ENCODE measurements at places on chromosomes 16 and 17.

GRCh38 chr16:84774810-84775209 is 45.0 kb upstream of the CRISPLD2 start:
- no peak for DNase-seq

DNA sequence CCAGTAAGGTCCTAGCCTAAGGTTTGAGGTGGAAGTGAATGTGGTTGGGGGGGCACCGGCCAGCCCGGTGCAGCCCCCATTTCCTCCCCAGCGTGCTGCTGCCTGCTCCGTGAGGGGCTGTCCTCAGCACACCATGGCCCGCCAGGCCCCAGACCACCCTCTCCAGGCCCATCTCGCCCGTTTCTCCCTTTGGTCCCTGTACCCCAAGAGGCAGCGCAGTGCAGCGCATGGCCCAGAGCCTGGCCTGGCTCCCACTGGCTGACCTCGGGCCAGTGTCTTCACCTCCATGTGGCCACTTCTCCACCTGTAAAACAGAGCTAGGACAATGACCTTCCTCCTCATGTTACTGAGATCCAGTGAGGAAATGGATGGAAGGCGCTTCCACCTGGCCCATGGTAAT is 170.0 kb upstream of the GSE1 start:
- no peak for DNase-seq

DNA sequence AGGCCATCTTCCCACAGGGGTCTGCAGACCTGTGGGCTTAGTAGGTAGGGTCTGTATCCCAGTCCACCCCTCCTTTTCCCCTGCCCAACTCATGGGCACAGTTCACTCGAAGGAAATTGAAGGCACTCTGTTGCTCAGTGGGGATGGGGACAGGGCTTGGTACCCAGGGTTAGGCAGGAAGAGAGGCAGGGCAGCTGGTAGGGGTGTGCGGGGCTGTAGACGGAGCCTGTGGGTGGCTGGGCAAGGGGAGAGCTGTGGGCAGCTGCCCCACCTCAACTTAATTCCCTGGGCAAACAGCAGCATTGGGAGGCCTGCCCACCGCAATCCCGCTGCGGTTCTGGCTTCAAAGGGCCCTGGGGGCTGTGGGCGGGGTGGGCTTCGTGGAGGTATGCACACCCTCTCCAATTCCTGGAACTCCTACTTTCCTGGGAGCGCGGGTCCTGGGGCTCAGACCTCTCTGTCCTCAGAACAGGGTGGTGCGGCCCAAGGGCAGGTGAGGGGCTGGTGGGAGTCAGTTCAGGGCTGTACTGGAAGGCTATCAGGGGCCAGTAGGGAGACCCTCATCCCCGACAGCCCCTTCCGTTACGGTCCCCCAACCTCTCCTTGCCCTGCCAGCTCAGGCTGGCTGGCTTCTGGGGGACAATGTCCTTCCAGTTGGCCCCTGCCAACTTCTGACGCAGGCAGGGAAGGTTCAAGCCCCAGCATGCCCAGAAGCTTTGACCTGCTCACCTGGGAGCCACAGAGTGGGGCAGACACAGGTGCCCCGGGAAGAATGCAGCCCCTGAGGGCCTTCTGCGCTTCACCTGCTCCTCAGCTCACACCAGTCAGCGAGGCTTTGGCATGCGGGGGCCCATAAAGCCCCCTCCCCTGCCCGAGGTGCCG is 9.1 kb downstream of the FOXJ1 start:
- DNase-seq: no peak

DNA sequence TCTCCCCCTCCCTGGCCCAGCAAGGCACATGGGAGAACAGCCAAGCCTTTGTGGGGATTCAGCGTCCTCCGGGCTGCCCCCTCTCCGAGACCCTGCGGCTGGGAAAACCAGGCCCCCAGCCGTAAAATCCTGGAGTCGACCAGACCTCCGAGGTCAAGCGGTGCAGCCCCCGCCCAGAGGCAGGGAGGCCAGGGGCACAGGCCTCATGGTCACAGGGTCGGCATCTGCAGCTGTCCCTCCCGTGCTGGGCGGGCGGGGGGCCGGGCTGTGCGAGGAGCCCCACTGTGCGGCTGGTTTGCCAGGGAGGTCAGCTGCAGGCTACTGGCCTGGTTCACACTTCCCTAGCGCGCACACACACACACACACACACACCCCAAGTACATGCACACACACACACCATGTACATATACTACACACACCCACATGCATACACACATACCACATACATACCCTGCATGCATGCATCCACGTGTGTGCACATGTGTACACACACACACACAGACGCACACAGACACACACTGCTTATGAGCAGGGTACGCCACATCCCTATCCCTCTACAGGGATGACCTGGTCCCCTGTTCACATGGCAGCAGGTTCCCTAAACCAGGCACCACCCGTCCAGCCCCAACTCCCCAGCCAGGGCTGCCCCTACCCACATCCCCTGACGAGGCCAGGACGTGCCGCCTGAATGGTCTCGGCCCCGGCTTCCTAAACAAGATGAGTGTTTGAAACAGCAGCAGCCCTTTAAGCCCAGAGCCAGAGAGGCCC is 108.9 kb upstream of the CIBAR2 start:
- DNase-seq: no peak

- DNase-seq: no peak
Observed at GRCh38 chr16:4051591-4051990, 64.7 kb downstream of the ADCY9 start.

DNA sequence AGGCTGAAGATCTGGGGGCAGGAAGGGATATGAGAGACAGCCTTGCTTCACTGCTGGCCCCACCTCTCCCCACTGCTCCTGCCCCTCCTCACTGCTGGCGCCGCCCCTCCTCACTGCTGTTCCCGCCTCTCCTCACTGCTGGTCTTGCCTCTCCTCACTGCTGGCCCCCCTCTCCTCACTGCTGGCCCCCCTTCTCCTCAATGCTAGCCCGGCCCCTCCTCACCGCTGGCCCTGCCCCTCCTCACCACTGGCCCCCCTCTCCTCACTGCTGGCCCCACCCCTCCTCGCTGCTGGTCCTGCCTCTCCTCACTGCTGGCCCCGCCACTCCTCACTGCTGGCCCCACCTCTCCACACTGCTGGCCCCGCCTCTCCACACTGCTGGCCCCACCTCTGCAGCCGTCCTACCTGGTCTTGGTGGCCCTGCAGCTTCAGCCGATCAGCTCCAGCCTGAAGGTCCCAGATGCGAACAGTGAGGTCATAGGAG is 9.5 kb upstream of the PAM16 start:
- no peak for DNase-seq

DNA sequence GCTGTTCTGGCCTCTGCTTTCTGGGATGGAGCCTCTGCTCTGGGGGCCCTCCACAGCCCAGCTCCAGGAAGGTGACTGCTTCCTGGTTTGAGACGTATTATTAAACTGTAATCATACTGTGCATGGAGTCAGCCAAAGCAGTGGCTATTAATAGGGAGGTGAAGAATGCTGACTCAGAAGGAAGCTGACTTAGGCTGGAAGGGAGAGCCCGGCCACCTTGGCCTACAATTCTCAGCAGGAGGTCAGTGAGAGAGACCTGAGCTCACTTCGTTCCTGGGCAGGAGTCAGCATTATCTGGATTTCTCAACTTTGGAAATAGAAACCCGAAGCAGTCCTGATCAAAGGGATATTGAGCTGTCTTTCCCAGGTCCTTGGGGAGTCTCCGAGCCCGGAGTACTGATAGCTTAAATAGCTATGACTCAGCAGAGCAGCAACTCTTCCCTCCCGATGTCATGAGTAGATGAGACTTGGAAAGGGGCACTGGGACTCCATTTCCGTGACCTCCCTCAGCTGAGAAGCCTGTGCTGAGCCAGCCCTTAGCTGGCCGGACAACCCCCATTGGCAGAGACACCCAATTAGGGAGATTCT is 91.8 kb downstream of the YPEL2 start:
- DNase-seq: no peak

DNA sequence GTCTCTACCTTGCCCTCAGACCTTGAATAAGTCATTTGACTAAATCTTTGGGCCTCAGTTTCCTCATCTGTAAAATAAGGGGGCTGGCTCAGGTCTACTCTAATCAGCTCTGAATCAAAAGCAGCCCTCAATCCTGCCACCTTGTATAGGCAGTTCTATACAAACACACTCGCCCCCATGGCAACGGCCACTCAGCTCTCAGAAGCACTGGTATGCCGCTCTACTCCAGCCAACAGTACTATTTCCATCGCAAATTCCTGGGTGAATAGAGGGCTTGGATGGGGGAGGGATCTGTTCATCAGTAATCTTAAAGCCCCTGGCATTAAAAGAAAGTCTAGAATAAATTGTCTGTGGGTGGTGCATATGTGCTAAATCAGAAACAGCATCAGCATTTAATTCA is 21.2 kb upstream of the TAOK1 start:
- no peak for DNase-seq

DNA sequence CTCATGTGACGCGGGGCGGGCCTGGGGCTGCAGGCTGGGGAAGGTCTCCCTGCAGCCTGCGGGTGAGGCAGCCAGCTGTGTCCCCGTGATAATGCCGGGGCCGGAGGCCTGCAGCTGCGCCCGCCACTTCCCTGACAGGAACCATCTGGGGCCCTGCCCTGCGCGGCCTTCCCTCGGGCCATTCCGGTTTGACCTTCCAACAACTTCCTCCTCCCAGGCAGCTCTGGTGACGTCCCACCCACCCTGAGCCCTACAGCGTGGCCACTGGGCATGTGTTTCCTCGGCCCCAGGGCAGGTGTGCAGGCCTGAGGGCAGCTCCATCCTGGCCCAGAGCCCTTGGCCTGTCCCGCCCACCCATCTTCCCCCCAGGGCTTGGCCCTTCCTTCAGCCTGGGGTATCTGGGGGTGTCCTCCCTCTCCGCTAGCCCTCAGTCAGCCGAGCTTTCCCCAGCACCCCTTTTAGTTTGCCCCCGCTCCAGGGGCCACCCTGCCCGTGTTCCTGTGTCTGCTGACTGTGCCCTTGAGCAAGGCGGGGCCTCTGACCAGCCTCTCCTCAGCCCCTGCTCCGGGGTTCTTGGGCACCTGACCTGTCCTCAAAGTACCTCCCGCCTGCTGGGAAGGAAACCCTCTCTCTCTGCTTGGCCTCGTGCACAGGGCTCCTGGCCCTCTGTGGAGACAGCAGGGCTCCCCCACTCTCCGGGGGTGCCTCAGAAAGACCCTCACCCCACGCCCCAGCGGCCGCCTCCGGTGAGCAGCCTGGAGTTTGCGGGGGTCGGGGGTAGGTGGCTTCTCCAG is at the start of gene CBFA2T3:
Gene CBFA2T3 (minus strand): TSS at position 190 of the 794 bp plus-strand sequence. CDS start 400 bp downstream, outside the sequence.
- DNase-seq: no peak

GRCh38 chr17:1746975-1747543 is 4.4 kb downstream of the SERPINF2 start:
- no peak for DNase-seq

GRCh38 chr16:27181019-27181790 is 22.1 kb upstream of the KDM8 start:
- no peak for DNase-seq

- no peak for DNase-seq
Observed at GRCh38 chr16:1298406-1298805, 11.0 kb upstream of the UBE2I start.

DNA sequence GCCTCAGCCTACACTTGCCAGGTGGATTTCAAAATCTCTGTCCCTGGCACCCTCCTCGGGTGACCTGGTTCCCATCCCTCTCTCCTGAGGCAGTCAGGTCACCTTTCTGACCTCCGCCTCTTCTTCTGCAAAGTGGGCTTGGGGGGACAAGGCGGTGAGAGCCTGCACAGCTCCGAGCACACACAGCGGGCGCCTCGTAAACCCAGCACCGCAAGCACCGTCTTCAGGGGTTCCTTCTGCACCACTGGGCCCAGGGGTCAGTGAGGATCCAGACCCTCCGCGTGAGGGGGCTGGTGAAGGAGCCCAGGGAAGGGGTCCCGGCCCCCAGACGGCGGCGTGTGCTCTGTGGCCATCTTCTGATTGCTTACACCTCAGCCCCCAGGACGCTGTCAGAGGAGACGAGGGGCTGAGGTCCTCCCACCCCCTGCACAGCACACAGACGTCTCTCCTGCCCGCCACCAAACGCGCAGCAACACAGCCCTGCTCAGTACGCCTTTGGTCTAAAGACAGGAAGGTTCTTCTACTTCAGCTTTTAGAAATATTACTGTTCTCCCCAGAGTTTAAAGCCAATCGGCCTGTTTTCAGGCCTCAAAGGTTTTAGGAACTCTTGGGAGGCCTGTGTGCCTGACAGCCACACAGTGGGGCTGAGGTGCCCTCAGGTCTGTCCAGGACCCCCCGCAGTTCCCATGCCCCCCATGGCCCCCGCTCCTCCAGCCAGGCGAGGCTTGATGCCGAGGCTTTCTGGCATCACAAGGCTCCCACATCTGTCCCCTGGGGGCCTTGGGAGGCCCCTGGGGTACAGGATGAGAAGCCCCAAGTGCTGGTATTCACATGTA is 2.7 kb downstream of the CBFA2T3 start:
- DNase-seq: no peak

DNA sequence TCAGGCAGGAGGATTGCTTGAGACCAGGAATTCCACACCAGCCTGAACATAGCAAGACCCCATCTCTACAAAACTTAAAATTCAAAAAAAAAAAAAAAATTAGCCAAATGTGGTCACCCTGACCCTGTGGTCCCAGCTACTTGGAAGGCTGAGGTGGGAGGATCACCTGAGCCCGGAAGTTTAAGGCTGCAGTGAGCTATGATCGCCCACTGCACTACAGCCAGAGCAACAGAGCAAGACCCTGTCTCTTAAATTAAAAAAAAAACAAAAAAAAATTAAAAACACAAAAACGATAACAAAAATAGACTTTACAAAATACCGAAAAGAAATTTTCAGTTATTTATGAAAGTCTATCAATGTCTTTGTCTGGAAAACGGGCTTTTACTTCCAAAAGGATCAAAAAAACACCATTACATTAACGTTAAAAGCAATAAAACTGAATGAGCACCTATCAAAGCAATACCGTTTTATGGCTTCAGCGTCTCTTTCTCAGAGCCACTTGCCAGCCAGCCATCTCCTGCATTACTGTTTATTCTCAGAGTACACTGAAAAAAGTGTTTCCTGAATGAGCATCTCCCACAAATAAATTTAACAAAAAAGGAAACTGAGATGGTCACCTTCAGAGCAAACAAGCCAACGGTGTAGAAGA is 6.1 kb downstream of the USP7 start:
- DNase-seq: no peak

DNA sequence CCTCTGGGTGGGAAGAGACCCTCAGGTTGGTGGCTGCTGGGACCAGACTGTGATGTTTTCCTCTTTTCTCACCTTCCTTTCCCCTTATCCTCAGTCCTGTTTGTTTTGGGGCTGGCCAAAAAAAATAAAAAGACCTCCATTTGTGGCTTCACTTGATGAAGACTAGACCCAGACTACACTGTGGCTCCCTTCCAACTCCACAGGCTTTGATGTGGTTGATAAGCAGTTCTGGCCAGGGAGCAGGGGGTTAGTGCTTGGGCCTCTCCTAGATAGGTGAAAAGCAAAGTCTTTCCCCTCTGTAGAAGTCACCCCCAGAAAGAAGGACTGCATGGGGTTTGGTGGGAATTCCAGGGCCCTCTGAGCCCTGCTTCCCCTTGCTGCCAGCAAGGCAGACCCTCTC is 11.2 kb upstream of the ADAM11 start:
- no peak for DNase-seq

DNA sequence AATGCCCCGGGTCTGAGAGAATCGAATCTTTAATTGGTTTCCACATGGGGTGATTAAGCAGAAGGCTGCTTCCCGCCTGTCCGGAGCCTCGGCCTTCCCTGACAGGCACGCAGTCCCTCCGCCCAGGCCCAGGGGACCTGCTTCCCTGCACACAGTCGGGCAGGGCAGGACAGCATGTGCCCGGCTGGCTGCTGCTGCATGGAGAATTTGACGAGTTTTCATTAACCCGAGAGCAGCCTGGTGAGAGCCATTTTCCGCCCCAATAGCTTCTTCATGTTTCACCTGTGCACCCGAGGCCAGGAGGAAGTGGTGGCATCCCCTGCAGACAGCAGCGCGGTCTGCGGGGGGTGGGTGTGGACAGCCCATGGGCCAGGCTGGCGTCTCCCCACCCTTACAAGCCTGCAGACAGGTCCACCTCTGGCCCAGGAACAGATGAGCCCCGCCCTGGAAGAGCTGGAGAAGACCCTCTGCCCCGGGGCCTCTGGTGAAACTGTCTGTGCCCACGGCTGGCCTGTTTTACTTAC is 67.0 kb downstream of the KLHDC4 start:
- DNase-seq: no peak

All from activated T-cell treated with anti-CD3 and anti-CD28 coated beads for 1 hour (primary cell).